Sigmoid colon (tissue), 7 donors: ENCODE measurements at places on chromosomes 6 and 20.
A peak's percentile ranks its signal among the peaks of the same experiment; 100 is the strongest.

DNA sequence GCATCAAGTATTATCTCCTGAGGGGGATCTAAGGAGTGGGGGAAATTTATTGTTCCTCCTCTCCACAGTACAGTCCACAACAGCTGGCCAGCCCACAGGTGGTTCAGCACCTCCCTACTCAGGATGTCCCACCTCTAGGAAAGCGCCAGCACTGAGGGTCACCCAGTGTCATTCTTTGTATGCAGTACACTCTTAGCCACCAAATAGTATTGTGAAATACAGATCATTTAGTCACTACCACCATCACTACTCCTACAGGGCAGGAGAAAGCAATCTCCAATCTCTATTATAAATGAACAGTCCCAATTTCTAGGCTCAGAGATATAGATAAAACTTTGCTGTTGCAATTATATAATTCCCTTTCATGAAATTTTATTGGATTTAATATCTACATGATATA, 6.3 kb upstream of the ZNF76 start:
- peak; percentile 54 for DNase-seq

DNA sequence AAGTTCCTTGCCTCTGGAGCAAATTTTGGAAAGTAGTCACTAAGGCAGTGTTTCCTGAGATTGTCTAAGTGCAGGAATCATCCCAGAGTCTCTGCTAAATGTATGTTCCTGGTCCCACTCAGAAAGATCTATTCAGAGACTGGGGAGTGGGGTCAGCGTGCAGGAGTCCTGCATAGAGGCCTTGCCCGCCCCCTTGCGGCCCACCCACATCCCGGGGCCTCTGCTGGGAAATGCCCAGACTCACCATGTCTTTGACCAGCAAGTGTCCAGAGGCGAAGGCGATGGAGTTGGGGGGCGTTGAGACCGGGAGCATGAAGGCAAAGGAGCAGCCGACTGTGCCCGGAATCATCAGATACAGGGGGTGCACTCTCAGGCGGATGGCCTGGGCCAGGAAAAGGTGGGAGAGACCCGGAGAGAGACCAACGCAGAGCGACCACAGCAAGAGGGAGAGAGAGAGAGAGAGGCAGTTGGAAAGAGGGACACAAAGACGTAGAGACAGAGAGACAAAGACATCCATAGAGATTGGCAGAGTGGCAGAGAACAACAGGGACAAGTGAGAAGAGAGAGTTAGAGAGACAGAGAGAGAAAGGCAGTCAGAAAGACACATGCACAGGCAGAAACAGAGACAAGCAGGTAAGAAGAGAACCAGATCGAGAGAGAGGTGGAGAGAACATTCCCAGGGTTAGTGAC, 12.9 kb upstream of the OCSTAMP start:
- DNase-seq: no peak

DNA sequence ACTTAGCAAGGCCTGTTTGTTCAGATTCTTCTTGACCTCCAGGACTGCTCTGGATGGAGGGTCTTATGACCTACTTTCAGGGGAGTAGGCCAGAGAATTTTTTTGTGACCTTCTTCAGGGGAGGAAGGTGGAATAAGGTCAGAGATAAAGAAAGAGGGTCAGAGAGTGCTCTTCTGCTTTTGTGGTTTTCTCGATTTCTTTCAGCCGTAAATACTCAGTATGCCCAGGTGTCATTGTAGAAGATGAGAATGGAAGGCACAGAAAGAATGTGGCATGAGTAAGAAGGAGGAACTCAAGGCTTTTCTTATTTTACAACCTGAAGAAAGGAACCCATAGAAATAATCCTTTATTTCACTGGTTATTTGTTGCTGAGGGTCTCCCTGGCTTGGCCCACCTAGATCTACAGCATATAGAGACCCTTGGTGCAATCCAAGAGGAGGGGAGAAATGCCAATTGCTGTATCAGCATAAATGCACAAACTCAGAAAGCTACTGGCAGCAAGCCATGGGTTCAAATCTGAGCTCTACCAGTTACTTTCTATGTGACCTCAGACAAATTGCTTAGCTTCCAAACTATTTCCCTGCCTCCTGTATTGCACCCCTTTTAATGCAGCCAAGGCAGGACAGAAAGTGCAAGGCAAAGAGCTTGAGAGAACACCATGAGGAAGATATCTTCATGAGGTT, 68.0 kb downstream of the OLIG3 start:
- DNase-seq: no peak

DNA sequence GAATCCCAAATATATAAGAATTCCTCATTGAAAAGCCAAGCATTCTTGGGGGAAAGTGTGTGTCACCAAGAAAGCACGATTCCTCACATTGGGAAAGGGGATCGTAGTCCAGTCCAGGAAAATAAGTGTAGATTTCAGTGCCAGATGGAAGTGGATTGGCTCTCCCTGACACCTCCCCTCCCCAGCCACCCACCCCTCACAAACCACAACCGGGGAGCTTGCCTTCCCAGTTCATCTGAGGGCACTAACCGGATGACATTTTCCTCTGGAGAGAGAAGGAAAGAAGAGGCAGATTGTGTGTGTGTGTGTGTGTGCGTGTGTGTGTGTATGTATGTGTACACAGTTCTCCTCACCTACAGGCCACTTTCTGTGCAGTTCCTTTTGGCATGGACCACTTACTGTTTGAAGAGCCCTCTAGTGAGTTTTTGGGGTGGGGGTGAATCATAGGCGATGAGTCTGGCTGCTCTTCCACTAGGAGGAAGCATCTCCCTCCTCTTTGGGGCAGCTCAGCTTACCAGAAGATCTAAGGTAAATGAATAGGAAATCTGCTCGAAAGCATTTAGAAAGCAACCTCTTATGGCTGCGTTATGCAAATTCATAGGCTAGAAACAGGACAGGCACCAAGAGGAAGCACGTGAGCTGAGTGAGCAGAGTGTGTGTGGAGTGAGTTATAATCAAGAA, 20.8 kb downstream of the DAAM2 start:
- no peak for DNase-seq

GRCh38 chr6:72825315-72825911, 203.5 kb downstream of the KCNQ5 start:
- DNase-seq: no peak

GRCh38 chr6:56073315-56073714, 174.1 kb downstream of the COL21A1 start:
- DNase-seq: no peak

- no peak for DNase-seq
Measured at GRCh38 chr6:12608016-12608860, 108.3 kb upstream of the PHACTR1 start.

DNA sequence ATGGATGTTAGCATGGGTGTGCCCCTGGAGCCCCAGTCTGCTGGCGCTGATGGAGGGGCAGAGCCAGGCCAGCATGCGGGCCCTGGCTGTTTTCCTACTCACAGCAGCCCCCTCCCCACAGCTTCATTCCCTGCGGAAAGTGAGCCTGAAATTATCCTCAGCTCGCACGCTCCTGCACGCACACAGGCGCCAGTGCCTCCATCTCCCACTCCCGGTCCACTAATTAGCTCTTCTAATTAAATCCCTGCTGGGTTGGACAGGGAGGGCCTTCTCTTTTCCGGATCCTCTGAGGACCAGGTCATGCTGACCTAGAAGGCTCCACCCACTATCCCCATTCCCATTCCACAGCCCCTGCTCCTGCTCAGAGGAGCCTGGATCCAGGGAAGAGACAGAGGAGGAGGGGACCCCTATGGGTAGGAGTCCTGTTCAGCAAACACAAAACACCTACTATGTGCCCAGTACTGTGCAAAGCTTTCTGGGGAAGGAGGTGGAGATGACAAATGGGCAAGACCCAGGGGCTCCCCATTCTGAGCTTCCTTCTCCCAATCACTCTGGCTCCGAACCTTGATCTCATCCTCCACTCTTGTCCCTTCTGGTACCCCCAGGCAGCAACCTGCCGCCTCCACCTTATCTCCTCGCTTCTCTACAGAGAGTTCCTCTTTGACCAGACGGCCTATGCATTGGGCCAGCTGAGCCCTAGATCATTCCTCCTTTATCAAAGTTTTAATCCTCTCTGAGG, 70.2 kb upstream of the CCDC167 start:
- DNase-seq: no peak

DNA sequence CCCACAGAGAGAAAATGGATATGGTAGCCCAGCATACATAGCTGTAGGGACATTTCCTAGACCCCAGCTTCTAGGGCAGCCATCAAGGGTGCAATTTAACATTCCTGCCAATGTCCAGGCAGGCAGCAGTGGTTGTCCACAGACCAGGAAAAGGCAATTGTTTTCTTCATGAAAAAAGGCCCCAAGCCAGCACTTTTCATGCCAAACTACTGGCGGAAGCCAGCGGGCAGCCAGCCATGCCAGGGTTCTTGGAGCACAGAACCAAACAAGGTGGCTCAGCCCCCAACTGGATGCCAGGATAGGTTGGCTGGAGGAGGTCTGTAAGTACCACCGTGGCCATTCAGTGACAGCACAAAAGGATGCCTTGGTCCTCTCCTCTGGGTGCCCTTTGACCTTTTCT, 94.6 kb downstream of the BANF2 start:
- DNase-seq: no peak

DNA sequence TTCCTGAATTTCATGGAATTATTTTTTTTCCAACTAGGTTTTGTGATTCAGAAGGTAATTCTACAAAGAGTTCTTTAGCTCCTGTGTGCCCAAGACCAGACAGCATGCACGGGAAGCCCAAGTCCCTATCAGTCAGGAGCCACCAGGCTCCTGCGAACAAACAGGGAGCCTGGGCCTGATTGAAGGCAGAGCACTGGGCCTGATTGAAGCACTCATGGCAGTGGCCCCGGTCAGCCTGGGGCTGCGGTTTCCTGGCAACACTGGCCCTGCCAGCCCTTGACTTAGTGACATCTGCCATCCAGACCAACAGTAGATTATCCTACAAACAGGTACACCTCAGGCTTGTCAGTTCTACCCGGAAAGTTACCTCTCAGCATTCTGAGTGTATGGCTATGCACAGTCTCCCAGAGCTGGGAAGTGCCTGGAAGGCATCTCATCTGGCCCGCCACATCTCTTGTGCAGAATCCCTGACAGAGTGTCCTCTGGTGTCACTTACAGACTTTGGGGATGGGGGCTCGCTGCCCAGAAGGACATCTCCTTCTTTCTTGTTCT, 133.8 kb downstream of the VEGFA start:
- no peak for DNase-seq

DNA sequence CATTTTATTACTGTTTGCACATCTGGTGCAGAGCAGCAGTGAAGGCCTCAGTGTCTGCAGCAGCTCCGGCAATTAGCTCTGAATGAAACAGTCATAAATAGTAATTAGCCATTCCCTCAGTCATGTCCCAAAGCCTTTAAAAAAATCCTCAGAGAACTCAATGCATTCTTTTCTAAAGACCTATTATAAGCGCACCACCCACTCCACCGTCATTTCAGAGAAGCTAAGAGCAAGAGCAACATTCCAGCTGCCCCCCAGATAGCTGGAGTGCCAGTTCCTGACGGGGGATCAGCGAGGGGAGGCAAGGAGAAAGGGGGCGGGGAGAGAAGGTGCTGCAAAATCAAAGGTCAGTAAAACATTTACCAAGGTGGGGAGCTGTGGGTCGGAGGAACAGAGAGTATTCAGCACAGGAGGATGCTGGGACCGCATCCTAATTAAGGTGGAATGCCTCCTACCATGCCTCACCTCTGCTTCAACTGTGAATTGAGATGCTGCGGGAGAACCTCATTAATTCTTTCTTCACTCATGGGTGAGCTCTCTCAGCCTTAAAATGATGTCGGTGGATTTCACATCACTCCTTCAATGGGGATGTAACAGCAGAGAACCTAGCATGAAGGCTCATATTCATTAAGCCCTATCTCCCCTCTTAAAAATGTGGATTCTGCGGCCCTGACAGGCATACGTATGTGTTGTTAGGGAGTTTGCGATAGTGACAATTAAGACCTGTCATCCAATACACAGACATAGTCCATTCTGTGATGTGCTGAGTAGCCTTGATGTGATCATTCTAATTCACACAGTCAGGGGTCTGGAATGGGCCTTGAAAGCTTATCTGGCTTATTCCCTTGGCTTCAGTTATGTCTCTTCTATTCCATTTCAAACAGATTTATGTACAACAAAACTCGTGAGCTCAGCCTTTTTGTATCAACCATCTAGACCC, 469.5 kb upstream of the NRSN1 start:
- DNase-seq: no peak

DNA sequence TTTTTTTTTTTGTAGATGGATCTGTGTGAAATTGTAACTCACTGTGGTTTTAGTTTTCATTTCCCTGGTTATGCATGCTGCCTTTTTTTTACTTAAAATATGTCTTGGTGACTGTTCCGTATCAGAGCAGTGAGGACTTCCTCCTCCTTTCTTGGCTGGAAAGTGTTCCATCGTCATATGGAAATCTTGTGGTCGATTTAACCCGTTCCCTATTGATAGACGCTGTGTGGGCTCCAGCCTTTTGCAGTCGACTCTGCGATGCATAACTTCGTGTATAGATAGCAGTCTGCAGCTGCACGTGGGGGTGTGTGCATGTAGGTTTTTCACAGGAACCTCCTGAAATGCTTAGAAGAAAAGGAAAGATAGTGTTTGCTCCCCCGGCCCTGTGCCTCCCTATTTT, 28.1 kb upstream of the PNPLA1 start:
- DNase-seq: no peak

DNA sequence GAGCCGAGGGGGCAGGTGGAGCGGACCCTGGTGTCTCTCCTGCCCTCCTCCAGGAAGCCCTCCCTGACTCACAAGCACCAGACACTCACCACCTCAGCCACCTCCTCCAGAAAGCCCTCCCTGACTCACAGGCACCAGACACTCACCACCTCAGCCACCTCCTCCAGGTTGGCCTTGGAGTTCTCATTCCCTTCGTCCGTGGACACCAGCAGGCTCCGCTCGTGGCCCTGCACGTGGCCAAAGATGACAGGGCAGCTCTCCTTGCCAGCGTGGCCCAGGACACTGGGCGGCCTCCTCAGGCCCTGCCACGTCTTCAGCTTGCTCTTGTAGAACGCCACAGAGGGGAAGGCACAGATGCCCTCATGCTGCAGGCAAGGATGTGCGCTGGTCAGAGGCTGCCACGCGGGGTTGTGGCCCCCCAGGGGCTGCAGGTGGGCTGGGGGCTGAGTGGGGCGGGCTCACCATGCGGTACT, 6.4 kb downstream of the FNDC11 start:
- DNase-seq: no peak

GRCh38 chr6:114277220-114277619, 65.6 kb downstream of the HS3ST5 start:
- no peak for DNase-seq

DNA sequence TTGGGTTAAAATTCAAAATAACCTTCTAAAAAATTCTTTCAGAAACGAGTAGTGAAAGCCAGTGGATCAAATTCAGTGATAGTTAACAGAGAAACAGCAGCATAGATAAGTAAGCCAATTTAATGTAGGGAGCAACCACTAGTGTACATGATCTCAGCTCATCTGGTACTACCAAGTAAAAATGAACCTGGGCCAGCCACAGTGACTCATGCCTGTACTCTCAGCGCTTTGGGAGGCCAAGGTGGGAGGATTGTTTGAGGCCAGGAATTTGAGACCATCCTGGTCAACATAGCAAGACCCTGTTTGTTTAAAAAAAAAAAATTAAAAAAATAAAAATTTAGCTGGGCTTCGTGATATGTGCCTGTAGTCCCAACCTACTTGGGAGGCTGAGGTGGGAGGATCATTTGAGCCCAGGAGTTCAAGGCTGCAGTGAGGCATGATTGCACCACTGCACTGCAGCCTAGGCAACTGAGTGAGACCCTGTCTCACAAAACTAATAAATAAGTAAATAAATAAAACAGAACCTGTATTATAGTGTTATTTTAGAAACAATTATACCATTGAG, 32.4 kb downstream of the CBFA2T2 start:
- no peak for DNase-seq

- no peak for DNase-seq
Measured at GRCh38 chr6:27672113-27672799, 199.4 kb upstream of the ZNF184 start.
